SW480 (cell line): ENCODE measurements at places on chromosomes 16 and 17.

GRCh38 chr16:88830783-88831182, 19.1 kb upstream of the APRT start:
- no peak for DNase-seq

GRCh38 chr17:21475571-21475970, 99.4 kb downstream of the KCNJ12 start:
- DNase-seq = no peak

DNA sequence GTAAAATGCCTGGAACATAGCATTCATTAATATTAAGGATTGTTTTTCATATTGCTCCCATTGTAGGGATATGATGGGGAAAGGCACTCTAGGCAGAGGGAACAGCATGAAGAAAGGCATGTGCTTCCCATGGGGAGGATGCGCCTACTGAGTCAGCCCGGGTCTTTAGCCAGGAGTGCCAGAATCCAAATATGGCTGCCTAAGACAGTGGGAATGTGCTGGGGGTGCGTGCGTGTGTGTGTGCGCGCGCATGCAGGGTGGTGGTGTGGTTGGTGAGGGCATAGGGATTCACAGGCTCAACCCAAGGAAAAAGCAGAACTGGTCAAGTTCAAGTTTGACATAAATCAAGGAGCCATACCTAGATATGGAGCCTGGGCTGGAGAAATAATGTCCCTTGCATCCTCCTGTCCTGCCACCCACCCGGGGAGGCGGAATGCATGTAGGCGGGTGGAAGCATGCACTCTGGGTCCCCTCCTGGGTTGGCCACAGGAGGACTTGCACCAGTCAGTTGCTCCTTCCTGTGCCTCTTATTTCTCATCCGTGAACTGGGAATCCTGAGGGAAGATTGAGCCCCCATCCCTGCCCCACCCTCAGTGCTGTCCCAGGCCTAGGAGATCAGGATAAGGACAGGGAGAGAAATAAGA, 18.6 kb upstream of the NDRG4 start:
- no peak for DNase-seq

DNA sequence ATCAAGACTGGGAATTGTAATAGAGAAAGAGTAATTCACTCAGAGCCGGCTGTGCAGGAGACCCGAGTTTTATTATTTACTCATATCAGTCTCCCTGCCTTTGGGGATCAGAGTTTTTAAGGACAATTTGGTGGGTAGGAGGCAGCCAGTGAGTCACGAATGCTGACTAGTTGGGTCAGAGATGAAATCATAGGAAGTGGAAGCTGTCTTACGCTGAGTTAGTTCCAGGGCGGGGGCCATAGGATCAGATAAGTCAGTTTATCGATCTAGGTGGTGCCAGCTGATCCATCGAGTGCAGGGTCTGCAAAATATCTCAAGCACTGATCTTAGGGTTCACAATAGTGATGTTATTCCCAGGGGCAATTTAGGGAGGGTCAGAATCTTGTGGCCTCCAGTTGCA, 20.2 kb upstream of the GUCY2D start:
- no peak for DNase-seq

- peak; percentile 10 for DNase-seq
These were observed 11.7 kb upstream of the TMIGD1 start for GRCh38 chr17:30345527-30346075.
